ENCODE measurements at places on chromosomes 2 and 18.

DNA sequence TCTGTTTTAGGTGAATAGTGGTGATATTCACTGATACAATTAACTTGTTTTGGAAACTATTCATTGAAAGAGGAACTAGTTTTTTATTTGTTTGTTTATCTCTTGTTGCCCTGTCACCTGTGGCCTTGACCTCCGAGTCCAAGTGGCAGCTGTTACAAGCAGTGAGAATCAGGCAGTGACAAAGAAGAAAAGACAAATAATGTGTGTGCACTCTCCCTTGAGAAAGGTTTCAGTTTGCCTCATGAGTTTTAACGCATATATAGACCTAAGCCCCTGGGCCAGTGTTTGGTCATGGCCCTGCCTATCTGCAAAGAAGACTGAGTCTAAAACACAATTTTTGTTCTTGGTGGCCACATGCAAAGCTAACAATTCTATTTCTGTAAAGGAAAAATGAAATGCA, 15.3 kb downstream of the KYNU start:
- no peak for DNase-seq

DNA sequence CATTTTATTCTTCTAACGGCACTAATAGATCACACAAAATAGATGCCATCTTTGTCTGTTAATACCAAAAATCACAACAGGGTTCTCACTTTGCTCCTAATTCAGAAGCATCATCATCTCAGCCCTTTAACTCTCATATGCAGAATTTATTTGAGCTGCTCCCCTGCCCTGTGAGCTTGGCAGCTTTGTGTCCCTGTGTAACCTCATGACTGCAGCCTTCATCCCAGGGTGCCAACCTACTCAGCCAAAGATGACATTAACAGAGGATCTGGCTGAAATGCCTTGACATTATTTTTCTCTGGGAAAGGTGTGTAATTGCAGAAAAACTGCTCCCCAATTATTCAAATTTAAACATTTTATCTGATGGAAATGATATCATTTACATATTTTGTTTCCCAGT, 319.4 kb downstream of the NRXN1 start:
- DNase-seq: no peak

DNA sequence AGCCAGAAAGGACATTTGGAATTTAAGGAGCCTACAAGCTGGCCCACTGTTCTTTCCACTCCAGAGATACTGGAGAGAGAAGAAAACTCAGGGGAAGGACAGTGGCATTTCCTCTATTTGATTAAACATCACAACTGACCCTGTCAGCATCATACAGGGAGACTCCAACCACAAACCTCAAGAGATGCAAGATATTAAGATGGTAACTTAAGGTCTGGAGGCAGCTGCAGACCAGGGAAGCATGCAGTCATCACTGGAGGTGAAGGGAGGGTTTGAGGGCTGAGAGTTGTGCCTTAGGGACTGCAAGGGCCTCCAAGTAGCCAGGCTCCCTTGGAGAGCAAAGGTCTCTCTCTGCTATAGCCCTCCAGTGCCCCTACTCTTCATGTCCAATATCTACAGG, 67.4 kb downstream of the RNF152 start:
- no peak for DNase-seq

DNA sequence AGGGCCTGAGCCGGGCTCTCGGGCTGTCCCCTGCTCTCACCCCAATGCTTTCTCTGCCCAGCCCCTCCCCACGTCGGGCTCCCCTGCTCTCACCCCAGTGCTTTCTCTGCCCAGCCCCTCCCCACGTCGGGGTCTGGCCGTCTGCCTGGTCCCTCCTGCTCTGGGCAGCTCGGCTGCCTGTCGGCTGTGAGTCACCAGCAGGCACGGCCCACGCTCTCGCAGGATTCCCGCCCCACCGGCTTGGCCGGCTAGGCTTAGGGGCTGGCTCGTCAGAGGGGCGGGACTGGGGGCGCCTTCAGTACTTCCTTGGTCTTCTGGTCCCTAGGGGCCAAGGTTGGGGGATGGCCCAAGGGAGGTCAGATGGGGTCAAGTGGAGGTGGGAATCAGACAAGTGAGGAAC, 3.3 kb downstream of the BOK start:
- DNase-seq: no peak

DNA sequence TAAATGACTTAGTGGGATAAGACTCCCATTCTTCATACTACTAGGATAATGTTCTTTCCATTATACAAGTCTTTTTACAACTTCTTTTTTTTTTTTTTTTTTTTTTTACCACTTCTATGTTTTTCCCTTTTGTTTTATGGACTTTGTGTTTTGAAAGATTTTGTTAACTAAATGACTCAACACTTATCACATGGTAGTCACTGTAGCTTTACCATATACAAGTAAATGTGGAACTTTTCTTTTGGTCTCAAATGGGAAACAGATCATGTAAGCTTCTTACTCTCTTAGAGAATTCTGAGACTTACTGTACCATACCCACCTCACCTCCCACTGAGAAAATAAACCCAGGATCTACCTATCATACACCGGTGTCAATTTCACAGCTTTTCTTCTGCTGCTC, 590.3 kb upstream of the CDH2 start:
- no peak for DNase-seq

DNA sequence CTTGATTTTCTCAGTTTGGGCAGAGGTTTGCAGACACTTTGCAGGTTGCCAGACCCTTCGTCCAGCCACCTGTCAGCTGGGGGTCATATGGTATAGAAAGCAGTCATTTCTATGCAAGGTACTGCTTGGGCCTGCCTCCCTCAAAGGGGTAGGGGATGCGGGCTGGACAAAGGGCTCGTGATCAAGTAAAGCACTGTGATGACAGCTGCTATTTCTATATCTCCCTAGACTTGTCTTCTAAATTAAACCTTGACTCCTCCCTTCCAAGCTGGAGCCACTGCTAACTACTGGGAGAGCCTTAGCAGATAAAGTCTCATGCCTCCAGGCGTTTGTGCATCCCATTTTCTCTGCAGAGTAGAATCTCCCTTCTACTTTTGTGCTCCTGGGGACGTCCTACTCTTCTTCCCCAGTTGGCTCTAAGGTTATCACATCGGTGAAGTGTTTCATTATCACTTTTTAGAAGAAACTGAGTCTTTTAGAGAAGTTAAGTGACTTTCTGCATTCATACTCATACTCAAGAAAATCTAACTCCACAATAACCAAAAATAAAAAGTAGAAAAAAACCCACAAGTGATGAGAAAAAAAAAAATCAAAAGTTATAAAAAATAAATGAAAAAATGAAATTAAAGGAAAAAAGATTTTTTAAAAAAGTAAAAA, 710 bp upstream of the XRCC5 start:
- peak; percentile 62 for DNase-seq

- no peak for DNase-seq
Measured at GRCh38 chr18:10705291-10705690, 179.5 kb downstream of the NAPG start.

DNA sequence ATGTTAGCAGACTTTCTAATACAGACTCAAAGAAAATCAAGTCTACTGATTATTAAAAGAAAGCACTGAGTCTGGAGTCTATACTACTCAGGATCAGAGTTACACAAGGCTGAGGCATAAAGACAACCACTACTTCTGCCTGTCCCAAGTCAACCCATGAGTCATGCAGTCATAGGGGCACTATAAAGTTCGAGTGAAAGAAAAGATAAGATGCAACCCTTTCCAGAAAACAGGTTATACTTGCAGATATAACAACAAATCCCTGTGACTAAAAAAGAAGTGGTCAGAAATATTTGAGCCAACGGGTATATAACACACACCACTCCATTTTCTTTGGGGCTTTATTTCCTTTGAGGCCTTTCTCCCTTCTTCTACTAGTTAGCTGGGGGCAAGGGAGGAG, 18.6 kb upstream of the SCRN3 start:
- peak; percentile 30 for DNase-seq

- no peak for DNase-seq
Measured at GRCh38 chr18:10201226-10201625, 253.2 kb upstream of the APCDD1 start.

DNA sequence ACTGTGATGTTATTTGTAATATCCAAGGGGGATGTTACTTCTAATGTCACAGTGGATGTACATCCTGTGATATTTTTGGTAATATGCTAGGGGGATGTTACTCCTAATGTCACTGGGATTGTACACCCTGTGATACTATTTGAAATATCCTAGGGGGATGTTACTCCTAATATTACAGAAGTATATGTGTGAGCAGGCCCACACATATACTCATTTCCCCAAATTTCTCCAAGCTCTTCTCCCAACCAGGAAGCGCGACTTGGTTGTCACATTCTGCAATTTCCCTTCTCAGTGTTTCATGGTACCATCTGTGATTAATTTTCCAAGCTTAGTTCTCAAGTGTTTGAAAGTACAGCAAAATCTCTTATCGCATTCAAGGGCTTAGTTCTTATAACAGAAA, 29.5 kb upstream of the CHN1 start:
- DNase-seq: no peak

GRCh38 chr2:237866101-237866621, 6.7 kb downstream of the RAMP1 start:
- no peak for DNase-seq

DNA sequence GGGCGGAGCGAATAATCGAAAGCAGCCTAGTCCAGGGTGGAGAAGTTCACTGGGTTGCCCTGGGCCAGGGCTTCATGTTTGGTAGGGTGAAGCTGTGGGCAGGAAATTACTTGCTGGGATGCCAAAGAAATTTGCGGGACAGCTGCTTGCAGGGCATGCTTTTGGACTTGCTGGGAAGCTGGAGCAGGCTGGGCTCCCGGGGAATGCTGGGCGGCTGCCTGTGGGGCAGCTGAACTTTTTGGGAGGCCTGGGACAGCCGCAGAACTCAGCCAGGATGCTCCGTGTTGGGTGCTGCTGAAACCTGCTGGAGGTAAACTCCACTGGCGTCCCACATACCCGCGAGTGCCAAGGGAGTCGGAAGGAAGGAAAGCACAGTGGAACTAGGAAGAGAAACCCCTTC, 31.9 kb downstream of the ASB1 start:
- DNase-seq: no peak

GRCh38 chr2:2187196-2187595, 143.9 kb downstream of the MYT1L start:
- DNase-seq: no peak

DNA sequence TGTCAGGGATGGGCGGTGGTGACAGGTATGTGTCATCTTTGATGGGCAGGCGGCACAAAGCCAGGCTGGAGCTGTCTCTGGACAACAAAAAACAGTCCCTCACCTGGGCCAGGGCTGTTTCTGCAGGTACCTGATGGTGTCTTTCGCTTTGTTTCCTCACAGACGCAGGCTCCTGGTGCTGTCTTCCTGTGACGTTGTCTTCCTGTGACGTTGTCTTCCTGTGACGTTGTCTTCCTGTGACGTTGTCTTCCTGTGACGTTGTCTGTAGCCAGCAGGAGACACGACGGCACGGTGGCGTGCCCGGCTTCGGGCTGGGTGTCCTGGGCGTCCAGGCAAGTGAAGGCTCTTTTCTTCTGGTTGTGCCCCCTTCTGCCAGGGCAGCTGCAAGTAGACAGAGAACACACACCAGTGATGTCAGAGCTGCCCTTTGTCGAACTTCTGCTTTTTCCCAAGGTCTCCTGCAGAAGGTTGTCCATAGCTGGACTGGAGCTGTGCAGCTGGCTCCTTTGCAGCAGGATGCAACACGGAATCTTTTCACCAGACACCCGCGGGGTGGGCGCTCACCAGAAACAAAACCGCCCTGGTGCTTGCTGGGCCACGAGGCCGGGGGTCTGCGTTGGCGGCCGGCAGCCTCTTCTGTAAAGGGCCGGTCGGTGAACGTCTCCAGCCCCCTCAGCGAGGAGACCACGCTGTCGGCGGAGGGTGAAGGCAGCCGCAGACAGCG, 21.1 kb downstream of the GPR35 start:
- DNase-seq: no peak

- DNase-seq: no peak
Measured at GRCh38 chr18:8791171-8791651, 85.9 kb downstream of the MTCL1 start.

- no peak for DNase-seq
Measured at GRCh38 chr2:112162341-112162740, 24.2 kb downstream of the FBLN7 start.

DNA sequence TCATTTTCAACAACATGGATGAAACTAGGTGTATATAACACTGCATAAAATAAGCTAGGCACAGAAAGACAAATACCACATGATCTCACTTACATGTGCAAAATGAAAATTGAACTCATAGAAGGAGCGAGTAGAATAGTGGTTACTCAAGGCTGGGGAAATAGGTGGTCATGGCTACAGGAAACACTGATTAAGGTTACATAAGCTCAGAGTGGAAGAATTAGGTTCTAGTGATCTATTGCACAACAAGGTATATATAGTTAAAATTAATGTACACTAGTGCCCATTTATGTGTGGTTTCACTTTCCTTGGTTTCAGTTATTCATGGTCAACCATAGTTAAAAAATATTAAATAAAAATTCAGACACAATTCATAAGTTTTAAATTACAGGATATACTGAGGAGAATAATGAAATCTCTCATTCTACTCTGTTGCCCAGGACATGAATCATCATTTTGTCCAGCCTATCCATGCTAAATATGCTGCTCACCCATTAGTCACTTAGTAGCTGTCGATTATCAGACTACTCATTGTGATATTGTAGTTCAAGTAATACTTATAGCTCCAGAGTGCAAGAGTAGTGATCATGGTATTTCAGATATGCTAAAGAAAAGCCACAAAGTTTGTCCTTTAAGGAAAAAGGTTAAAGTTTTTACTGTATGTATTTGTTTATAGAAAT, 1530.9 kb upstream of the LRRTM1 start:
- DNase-seq: no peak

GRCh38 chr2:96320728-96321622, 4.1 kb upstream of the ITPRIPL1 start:
- DNase-seq: no peak

GRCh38 chr2:217471319-217471718, 531.5 kb downstream of the TNS1 start:
- no peak for DNase-seq

GRCh38 chr2:43269706-43270105, 43.3 kb upstream of the ZFP36L2 start:
- DNase-seq: no peak

DNA sequence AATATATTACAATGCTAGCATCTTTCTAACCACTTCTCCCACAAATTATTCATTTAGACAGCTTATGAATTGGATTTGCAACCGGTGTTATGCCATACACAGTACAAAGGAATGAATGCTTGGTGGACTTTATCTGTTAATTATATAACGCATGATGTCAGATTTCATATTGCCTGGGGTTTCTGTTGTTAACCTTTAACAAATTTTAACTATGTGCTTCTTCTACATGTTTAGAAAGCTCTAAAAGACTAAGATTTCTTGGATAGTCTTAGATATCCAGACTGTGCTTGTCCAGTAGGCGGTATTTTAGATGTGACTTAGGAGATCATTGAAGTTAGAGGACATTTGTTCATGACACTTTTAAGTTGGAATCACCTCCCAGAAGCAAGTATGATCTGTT, 976.3 kb downstream of the TMEM182 start:
- DNase-seq: no peak

- no peak for DNase-seq
Measured at GRCh38 chr2:13115643-13116042, 398.9 kb downstream of the TRIB2 start.

DNA sequence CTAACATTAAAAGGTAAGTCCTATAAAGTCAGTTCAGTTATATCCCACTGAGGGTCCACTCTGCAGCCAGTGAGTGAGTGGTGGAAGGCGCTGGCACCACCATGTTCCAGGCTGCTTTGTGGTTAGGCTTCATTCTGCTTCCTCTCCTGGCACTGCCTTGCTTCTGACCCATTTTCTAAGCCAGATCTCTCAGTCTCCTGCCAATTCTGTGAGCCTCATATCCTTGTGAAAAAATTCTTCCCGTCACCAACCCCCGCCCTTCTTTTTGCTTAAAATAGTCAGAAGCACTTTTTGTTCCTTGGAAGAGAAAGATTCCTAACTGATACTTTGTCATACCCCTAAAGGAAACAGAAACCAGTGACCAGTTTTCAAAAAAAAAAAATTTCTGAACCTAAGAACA, 139.8 kb upstream of the NCK2 start:
- no peak for DNase-seq
